Thoracic aorta (tissue), 2 donors: ENCODE measurements at places on chromosomes 1 and 21.

GRCh38 chr1:115473986-115474565 lies 136.0 kb upstream of the NGF start:
- DNase-seq = no peak

- DNase-seq = no peak
These were observed 80.0 kb downstream of the DESI2 start for GRCh38 chr1:244732851-244733450.

DNA sequence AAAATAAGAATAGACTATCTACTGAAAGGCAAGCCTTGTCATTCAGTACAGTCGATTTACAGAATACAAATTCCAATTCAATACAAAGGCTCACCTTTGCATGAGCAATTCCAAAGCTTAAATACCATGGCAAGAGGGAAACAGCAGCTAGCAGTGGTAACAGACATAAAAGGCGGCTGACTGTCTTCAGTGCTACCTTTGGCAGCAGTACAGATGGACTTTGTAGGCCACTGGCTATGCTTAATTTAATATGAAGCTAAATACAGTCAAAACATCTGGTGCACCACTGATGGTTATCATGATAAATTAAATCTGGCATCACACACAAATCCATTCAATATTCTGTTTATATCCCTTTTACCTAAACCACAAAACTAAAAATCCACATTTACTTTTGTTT lies 62.4 kb downstream of the RERE start:
- DNase-seq = no peak

DNA sequence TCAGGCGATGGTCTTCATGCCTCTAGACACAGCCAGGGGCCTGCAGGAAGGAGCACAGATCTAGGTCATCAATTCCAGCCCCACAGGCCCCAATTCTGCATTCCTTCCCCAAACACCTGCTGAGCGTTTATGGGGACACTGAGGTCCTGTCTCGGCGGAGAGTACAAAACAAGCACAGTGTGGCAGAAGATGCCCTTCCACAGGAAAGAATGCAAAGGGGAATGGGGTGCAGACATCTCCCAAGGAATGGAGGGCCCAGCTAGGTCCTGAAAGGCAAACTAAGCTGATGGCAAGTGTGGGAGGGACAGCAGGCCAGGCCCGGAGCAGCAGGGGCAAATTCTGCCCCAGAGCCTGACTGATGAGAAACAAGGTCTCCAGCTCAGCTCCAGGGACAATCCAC lies 3.5 kb upstream of the S100A8 start:
- no peak for DNase-seq

- no peak for DNase-seq
These were observed 3.0 kb downstream of the SWT1 start for GRCh38 chr1:185159966-185160365.

DNA sequence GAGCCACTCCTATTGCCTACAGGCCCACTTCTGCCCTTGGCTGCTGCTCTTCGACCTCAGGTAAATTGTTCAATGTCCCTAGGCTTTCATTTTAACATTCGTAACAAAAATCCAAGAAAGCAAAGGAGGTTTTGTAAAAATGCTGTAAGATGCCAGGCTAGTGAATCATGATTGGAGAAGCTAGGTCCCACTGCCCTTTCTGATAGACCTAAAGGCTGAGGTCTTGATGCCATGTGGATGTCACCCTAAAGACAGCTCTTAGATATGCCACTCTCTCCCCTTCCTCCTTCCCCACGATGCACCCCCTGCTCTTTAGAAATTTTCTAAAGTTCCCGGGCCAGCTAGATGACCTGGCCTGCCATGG lies 9.9 kb upstream of the TMEM39B start:
- no peak for DNase-seq

DNA sequence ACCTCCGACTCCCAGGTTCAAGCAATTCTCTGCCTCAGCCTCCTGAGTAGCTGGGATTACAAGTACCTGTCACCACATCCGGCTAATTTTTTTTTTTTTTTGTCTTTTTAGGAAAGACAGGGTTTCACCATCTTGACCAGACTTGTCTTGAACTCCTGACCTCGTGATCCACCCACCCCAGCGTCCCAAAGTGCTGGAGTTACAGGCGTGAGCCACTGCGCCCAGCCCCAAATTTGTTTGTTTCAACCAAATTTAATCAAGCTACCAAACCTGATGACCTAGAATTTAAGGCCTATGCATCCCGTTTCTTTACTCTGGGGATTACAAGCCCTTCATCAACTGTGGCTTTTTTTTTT lies 58.3 kb upstream of the TBX15 start:
- no peak for DNase-seq
